ENCODE measurements at places on chromosomes 6 and 20. TPM values are rescaled to one million over a fixed set of nuclear protein-coding genes. Genes with fewer than 3 reads are reported as not detected.

IMPG1 gene
- not detected for total RNA-seq

DNA sequence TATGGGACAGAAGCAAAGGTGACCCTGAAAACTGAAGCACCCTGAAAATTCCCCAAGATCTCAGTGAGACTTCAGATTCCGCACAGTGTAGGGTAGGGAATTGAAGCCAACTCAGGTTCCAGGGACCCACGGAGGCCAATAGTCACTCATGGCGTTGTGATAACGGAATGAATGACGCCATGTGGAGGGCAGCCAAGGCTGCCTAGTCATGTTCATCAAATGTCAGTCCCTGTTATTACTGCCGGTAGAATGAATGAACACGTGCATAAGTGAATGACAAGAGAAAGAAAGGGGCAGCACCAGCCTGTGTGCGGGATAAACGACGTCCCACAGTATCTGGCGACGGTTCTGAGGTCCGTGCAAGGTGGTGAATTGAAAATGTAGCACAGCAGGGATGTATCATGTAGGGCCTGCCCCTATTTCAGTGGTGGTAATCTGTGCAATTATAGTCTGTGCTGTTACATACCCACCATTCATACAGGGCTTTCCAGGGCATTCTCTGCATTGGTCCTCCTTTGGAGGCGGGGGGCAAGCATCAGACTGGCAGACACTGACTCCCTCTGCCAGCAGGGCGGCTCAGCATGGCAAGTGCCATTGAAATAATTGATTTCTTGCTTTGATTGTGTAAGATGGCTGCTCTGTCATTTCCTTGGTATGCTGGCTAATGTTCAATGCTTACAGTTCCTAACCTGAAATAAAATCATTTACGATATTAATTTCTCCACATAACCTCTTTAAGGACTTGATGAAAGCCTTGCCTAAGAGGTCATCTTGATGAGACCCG is 386.9 kb downstream of the CDH4 start:
- DNase-seq: no peak

DNA sequence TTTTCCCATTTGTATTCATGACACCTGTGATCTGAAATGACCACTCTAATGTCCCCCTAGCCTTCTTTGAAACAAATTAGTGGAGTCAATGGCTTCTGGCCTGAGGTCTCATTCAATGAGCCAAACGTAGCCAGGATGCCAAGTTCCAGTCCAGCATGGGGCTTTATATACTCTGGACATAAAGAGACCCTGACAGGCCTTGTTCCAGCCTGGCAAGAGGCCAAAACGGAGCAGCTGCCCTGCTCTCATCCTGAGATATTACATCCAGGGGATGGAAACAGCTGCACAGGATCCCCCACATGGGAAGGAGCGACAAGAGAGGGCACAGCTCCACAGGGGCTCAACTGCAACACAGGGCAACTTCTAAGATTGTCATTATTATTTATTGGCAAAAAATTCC is 437.8 kb downstream of the CDH26 start:
- DNase-seq: no peak

- peak; percentile 91 for DNase-seq
Measured at GRCh38 chr6:35294308-35294945, 3.2 kb upstream of the DEF6 start.

GRCh38 chr6:134642279-134642678 is 307.6 kb downstream of the ALDH8A1 start:
- no peak for DNase-seq

Data from H7 (cell line).